ENCODE measurements at places on chromosomes 6 and 20.
A peak's percentile ranks its signal among the peaks of the same experiment; 100 is the strongest.

GRCh38 chr6:40817369-40817768, 221.7 kb downstream of the UNC5CL start:
- DNase-seq: no peak

GRCh38 chr20:21767739-21768223, 62.3 kb downstream of the PAX1 start:
- DNase-seq: no peak

DNA sequence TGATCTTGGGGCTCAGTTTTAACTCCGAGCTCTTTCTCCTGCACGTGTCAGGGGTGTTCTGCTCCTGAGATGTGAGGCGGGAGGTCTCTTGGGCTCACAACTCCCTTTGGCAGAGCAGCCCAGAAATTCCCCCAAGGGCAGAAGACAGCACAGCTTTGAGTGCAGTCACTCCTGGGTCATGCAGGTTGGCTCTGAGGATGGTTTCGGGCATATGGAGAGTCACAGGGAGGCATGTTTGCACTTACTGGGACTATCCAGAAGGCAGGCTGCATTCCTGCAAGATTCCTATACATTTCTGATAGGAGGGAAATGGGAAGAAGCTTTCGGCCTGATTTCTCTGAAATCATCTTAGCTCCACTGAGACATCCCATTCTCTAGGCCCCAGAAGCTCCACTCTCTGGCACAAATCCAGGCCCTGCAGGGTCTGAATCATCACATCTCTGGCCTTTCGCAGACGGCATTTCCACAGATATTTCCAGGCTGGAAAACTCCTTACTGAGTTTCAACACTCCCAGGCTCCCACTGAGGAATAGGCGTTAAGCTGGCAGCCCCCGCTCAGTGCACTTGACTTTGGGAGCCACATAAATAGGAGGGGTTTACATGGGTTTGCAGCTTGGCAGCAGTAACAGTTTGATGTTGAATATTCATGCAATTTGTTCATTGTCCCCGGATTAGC, 39.7 kb downstream of the AGPAT4 start:
- no peak for DNase-seq

DNA sequence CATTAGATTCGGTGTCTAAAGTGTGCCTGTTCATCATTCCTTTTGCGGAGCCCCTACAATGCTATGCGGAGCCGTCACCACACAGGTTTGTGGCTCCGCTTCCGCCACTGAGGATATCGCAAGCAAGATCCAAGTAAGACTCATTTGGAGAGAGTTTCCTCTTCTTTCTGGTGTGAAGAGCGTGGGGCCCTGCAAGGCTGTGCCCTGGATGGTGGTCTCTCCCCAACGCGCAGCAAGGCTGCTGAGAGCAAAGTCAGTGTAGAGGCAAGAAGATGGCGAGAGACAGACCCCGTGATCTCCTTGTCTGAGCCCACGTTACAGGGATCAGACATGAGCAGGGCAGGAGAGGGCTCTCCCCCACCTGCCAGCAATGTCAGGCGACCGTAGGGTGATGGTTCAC, 96.3 kb upstream of the AFDN start:
- DNase-seq: no peak

DNA sequence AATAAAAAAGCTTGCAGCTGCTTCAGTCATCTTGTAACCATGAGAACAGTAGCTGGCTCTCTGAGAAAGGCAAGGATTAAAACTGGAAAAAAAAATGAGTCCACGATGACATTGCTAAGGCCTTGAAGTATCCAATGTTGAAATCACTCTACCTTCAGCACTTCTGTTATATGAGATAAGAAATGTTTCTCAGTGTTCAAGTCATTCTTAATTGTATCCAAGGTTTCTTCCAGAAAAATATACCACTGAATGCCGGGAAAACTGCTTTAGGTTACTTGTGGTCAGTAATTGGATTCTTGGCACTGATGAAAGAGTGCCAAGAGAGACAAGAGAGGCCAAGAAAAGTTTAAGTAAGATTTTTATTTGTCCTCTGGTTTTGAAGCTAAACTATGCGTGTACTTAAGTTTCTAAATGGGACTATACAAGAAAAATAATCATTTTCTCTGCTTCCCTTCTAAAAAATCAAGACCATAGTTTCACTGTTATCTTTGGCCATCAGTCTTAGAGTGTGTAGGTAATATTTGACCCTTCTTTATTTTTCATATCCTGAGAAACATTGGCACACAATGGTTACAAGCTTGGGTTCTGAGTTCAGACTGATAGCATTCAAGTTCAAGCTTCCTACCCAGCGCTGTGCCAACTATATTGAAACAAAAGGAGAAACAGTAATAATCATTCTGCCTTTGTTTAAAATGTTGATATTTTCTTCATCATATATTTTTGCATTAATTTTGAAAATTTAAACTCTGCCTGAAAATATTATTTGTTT, 84.6 kb downstream of the TRDN start:
- no peak for DNase-seq

DNA sequence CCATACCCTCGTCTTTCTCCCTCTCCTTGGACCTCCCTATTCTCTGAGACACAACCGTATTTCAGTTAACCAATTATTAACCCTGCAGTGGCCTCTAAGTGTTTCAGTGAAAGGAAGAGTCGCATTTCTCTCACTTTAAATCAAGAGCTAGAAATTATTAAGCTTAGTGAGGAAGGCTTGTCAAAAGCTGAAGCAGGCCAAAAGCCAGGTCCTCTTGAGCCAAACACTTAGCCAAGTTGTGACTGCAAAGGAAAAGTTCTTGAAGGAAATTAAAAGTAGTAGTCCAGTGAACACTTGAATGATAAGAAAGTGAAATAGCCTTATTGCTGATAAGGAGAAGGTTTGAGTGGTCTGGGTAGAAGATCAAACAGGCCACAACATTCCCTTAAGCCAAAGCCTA, 58.3 kb downstream of the SNX9 start:
- DNase-seq: no peak

- DNase-seq: no peak
Observed at GRCh38 chr20:37291724-37292126, 2.3 kb downstream of the MANBAL start.

DNA sequence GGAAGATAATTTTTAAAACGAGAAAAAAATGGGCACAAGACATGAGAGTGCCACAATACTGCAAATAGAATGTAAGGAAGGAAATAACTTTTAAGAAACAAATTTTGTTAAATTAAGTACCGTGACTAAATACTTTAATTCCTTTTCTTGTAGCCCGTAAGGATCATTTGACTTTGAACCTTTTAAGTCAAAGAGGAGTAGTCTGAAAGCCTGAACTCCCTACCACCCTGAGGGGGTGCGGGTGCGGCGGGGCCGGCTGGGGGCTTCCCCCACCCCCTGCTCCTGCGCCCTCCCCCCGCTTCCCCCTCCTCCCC, 231 bp upstream of the PHACTR2 start:
- DNase-seq: no peak

DNA sequence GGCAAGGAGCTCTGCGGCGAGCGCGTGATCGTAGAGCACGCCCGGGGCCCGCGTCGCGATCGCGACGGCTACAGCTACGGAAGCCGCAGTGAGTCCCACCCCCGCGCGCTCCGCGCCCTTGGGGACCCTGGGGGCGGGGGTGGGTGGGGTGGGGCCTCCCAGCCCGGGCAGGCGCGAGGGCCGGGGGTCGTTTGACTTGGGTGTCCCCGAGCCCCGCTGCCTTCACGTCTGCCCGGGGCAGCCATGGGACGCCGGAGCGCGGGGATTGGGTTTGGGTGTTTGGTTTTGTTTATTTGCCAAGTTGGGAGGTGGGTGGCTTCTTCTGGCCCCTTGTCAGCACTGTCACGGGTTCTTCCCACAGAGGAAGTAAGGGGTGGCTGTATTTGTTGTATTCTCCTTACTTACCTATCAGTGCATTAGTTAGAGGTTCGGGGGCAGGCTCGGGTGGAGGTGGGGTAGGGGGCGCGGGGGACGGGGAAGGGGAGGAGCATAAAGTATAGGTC, 777 bp downstream of the SRSF6 start:
- DNase-seq: no peak

GRCh38 chr20:17498641-17499040, 32.5 kb downstream of the BFSP1 start:
- no peak for DNase-seq

DNA sequence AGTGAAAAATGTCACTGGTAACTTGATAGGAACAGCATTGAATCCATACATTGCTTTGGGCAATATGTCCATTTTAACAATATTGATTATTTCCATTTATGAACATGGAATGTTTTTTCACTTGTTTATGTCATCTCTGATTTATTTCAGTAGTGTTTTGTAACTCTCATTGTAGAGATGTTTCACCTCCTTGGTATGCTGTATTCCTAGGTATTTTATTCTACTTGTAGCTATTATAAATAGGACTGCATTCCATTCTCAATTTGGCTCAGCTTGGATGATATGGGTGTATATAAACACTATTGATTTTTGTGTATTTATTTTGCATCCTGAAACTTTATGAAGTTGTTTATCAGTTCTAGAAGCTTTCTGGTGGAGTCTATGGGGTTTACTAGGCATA, 730.3 kb downstream of the DOK5 start:
- DNase-seq: no peak

DNA sequence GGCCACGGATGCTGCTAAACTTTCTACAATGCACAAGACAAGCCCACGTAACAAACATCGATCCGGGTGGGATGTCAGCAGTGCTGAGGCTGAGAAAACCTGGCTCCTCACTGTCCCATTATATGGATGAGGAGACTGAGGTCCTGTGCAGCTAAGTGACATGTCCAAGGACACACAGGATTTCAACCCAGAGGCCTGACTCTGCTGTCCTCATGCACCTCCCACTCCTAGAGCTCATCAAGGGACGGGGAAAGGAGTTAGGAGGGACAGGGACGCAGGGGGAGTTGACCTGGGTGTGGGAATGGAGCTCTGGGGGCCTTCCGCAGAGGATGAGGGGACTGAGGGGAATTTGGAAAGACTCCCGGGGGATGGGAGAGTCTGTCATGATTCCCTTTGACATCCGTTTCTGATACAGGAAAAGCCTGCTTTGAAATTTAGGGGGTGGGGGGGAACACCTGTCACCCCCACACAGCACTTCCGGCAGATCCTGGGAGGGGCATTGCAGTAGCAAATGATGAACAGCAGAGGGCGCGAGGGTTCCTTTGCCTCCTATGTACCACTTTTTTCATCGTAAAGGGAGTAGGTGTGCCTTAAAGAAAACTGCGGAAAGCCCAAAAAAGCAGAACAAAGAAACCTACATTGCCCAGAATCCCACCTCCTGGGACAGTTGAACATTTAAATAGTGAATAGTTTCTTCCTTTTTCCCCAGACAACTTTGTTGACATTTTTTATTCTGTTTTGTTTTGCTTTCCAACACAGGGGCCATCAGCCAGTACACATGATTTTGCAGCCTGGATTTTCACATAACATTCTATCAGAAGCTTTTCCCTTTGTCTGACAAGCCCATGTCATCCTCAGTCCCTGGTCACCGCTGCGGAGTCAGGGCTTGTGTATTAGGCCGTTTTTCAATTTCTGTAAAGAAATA, 48.6 kb downstream of the SLC2A10 start:
- peak; percentile 10 for DNase-seq

DNA sequence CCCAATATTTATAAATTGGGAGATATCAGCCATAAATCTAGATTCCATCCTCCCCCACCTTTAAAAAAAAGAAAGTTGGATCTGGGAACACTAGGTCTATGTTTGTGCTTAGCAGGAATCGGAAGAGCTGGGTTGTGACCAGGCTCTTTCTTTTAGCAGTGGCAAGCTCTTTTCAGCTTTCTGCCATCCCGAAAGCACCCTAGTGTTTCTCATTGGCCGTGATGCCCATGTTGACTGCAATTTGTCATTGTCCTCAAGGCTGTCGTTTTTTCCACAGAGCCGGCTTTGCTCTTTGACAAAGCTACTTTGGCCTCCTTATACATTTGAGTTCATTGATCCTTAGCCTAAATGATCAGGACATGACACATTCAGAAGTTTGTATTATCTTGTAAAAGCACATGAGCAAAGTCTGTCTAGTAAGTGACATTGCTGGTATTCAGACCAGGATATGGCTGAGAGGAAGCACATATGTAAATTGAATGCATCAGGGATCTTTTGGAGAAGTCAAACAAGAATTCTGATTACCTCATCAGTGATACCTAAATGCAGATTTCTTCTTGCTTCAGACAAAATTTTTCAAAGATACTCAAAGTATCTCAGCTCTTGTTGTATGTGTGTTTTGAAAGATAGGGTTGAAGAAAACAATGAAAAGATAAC, 50.1 kb downstream of the CARMIL1 start:
- no peak for DNase-seq

DNA sequence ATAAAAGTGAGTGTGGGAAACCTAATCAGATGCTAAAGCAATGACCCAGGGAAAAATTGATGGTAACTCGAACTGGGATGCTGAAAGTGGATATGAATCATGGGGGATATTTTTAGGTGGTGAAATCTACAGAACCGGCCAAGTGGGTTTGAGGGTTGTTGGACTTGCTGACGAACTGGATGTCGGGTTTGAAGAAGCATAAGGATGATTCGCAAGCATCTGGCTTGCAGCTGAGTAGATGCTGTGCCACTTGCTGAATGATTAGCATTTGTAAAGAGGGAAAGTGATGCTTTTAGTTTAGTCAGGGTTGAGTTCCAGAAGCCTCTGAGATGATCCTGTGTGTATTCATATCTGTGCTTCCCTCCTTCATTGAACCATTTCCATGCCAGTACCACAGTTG, 54.9 kb downstream of the UBR2 start:
- DNase-seq: no peak

- no peak for DNase-seq
Observed at GRCh38 chr6:14635934-14636591, 518.5 kb downstream of the CD83 start.

DNA sequence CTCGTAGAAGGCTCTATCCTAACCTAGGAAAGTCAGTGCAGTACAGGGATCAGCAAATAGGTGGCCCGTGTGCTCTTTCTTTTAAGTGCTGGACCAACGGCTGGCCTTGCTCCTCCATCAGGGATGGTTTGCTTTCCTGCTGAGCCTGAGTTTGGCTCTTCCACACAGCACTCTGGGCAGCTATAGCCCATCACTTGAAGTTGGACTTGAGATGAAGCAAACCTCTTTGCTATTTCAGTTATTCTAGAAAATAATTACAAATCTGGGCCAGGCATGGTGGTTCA, 66.9 kb upstream of the KCNK16 start:
- DNase-seq: no peak

GRCh38 chr20:32764005-32764960, 2.1 kb downstream of the DNMT3B start:
- DNase-seq: no peak

Measured in hypothalamus (tissue), 51 donors.